Muscle of leg (tissue), 16 donors: ENCODE measurements at places on chromosomes 6 and 20. TPM values are rescaled to one million over a fixed set of nuclear protein-coding genes. Genes with fewer than 3 reads are reported as not detected.

The WFDC12 gene
- not detected for polyA plus RNA-seq

The ABHD16B gene
- not detected for polyA plus RNA-seq

The C2 gene
- polyA plus RNA-seq: 5.2 TPM

- no peak for DNase-seq
These were observed 20.0 kb downstream of the MOCS1 start for GRCh38 chr6:39914239-39914638.

DNA sequence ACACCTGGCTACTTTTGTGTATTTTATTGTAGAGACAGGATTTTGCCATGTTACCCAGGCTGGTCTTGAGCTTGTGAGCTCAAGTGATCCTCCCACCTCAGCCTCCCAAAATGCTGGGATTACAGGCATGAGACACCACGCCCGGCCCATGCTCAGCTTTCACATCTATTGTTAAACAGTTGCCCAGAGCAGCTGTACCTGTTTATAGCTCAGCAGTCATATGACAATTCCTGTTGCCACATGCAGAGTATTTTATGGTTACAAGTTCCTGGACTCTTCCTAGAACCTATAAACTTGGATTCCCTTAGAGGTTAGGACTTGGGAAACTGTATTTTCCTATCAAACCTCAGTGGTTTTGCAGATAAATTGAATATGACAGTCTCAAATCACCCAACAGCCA, 188.3 kb upstream of the KCNG1 start:
- DNase-seq: no peak

The FOXA2 gene
- 0.11 TPM for polyA plus RNA-seq

DNA sequence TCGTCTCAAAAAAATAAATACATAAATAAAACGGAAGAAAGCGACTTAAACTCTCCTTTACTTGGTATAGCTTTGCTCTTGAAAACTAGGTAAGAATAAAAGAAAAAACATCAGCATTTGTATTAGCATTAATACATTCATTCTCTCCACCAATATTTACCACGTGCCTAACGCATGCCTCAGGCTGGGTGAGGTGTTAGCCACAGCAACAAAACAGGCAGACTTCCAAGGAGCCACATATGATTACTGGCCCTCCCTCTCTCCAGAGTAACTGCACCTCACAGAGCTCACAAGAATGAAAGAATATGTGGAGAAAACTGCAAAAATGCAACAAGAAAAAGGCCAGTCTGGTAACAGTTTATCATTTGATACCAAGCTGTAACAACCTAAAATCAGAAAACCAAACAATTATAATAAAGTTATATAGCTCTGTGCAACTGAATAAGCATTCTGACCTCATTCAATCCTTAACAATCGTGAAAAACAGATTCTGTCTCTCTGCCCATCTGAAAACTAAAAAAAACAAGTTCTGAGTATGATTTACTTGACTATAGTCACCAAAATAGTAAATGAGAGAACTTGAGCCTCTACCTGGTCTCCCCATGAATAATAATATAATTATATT, 5.2 kb downstream of the NAPB start:
- no peak for DNase-seq

- no peak for DNase-seq
These were observed 920.0 kb downstream of the TFAP2A start for GRCh38 chr6:9494864-9495263.

- DNase-seq: no peak
These were observed 12.7 kb downstream of the OR2B2 start for GRCh38 chr6:27899543-27899942.

GRCh38 chr6:33165581-33166258, 26.5 kb downstream of the COL11A2 start:
- no peak for DNase-seq

The CSE1L gene
- polyA plus RNA-seq: 60.9 TPM

The PGC gene
- polyA plus RNA-seq: not detected

GRCh38 chr6:162385980-162386379, 341.6 kb downstream of the PRKN start:
- DNase-seq: peak; percentile 83

- no peak for DNase-seq
These were observed 981.3 kb upstream of the FLRT3 start for GRCh38 chr20:15318682-15319081.

DNA sequence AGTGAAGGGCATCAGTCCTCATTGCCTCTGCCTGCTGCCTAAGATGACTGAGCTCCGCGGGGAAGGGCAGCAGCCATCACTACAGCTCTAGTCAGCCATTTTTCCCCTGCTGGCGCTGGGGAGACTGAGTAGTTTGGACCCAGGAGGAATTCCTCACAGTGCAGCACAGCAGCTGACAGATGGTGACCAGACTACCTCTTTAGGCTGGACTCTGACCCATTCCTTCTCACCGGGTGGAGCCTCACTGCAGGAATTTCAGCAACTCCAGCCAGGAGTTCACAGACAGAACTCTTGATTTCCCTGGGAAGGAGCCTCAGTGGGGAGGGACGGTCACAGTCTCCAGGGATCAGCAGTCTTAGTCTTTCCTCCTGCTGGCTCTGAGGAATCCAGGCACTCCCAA, 492.0 kb upstream of the MMS22L start:
- no peak for DNase-seq

- DNase-seq: no peak
These were observed 966.3 kb upstream of the CITED2 start for GRCh38 chr6:140340795-140341194.

DNA sequence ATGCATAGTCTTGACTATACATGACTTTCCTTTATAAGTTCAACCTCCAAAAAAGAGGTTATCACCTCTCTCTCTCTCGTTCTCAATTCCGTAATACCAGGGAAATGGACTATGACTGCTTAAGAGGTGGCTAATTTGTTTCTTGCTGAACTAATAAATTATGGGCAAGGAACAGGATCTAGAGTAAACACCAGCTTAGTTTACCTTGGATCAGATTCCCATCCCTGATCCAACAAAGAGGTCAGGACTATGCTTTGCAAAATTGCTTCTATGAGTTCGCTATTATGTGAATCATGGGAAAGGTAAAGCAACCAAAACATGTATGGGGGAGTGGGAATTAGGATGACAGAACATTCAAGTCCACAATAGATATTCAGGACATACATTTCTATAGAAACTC, 630.7 kb downstream of the HACE1 start:
- no peak for DNase-seq

DNA sequence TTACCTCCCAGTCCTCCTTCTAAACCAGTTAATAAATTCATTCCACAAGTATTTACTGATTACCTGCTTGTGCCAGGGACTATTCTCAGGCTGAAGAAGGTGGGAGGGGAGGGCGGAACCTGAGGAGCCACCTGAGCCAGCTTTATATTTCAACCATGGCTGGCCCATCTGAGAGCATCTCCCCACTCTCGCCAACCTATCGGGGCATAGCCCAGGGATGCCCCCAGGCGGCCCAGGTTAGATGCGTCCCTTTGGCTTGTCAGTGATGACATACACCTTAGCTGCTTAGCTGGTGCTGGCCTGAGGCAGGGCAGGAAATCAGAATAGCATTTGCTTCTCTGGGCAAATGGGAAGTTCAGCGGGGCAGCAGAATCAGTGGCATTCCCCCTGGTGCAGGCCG, 4.9 kb upstream of the AAR2 start:
- no peak for DNase-seq

The WFDC2 gene
- 0.43 TPM for polyA plus RNA-seq

The TMEM244 gene
- not detected for polyA plus RNA-seq

GRCh38 chr6:158706369-158706982, 56.6 kb downstream of the SYTL3 start:
- DNase-seq: peak; percentile 89

DNA sequence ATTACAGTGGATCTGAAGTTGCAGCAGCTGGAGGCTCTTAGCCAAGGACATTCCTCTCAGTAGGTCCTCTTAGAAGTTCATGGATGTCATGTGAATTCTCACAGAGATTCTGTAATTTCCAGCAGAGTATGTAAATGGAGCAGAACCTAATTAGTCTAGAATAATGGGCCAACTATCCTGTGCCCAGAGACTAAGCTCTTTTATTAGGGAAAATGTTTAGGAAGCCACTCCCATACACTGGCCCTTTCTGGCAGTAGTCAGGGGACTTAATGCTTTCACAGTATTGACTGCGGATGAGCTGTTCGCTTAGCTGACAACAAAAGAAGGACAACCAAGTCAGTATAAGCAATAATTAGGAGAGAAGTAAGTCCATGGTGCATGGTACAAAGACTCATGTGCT, 43.8 kb upstream of the KIF16B start:
- no peak for DNase-seq

The BICRAL gene
- polyA plus RNA-seq: 10.6 TPM

DNA sequence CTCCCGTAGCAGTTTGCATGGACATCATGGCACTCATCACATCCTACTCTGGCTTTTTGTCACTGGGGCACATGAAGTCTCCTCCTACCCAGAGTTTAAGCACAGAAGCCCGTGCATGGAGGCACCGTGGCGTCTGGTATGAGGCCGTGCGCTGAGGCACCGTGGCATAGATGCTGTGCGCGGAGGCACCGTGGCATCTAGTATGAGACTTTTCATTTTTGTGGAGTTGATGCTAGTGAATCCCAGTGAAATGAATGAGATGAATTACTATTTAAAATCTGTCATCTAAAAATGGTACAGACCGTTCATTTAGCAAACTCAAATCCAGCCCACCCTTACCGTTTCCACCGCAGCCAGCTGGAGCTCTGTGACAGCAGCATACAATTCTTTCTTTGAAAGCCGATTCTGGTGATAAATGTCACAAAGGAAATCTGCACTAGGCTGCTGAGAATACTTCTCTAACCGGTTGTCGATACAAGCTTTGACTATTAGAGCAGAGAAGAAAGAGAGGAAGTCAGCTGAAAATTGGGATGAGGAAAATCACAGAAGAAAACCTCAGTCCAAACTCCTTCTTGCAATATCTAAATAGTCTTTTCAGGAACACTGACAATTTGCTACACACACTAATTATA, 11.3 kb downstream of the CYP24A1 start:
- DNase-seq: no peak

- peak; percentile 58 for DNase-seq
These were observed 19.5 kb downstream of the SLC22A1 start for GRCh38 chr6:160141001-160141726.

- no peak for DNase-seq
These were observed 6.1 kb upstream of the EZR start for GRCh38 chr6:158825038-158825950.

DNA sequence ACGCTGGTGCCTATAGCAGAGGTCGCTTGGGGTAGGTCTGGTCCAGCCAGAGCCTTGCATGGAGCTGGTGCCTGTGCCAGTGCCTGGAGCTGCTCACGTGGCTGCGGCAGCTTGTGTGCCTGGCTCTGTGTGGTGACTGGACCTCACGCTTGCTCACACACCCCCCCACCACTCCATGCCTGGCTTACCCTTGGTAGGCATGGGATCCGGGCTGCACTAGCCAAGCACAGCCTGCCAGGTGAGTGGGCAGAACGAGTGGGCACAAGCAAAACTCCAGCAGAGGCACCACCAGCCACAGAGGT, 13.0 kb upstream of the DBNDD2 start:
- DNase-seq: no peak

The MACROD2 gene
- polyA plus RNA-seq: 2.7 TPM

- DNase-seq: no peak
These were observed 22.3 kb downstream of the KCNB1 start for GRCh38 chr20:49460131-49460530.

The MYCT1 gene
- polyA plus RNA-seq: 18.7 TPM

- DNase-seq: no peak
These were observed 77.1 kb upstream of the MRPS10 start for GRCh38 chr6:42294759-42295158.

DNA sequence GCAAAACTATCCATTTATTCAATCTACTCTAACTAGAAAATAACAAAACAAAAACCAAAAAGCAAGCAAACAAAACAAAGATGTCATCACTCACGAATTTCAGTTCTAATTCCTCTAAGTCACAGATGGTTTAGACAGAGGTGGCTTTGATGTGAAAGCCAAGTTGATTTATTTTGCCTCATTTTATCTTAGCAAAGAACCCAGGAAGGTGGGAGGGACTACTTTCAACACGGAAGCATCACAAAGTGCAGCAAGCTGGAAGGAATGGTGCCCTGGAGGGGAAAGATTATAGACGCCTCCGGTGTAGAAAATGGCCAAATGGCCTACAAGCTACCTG, 88.4 kb downstream of the LAMP5 start:
- DNase-seq: no peak

DNA sequence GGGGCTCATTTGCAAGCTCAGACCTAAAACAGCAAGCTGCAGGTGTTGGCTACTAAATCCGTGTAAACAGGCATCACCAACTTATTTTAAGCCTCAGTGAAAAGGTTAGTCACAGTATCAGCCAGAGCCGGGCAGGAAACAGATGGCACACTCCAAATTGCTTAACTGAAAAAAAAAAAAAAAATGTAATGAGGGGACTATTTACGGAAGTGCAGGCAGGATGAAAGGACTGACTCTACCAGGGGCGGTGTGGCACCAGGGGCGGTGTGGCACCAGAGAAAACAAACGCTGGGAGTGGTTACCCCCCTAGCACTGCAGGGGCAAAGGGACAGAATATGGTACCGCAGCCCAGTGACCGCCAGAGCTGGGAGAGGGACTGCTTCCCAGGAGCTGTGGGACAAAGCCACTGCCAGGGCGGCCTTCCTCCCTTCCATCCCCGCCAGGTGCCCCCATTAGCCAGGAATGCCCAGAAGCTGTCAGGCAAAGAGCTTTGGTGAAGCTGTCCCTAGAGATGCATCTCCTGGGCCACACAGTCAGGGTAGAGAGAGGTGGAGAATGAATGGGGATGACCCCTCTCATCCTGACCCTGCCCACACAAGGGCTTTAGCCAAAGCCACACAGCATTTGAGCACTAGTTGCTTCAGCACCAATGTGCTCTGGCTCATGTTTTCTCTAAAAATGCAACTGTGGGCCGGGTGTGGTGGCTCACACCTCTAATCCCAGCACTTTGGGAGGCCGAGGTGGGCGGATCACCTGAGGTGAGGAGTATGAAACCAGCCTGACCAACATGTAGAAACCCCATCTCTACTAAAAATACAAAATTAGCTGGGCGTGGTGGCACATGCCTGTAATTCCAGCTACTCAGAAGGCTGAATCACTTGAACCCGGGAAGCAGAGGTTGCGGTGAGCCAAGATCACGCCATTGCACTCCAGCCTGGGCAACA, 39.6 kb upstream of the GFOD1 start:
- peak; percentile 64 for DNase-seq

The PLEKHG1 gene
- polyA plus RNA-seq: 10.7 TPM
